ENCODE measurements at places on chromosomes 13 and 19.

GRCh38 chr13:72170571-72170970, 303.6 kb upstream of the DACH1 start:
- DNase-seq = no peak

- no peak for DNase-seq
Measured at GRCh38 chr19:2062389-2062729, 11.3 kb upstream of the MKNK2 start.

DNA sequence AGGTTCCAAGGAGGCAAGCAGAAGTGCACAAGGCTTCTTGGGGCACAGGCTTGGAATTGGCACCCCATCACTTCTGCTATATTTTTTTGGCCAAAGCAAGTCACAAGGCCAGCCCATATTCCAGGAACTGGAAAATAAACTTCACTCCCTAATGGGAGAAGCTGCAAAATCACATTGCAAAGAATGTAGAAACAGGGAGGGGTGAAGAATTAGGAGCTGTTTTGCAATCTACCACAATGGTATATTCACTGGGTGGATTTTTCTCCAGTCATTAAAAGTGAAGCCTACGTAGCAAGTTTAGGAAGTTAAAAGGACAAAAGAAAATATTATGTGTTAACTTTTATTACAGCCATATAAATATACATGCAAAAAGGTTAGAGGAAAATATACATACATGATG, 464.8 kb downstream of the COG6 start:
- DNase-seq = no peak

GRCh38 chr13:35211949-35212348, 264.5 kb downstream of the MAB21L1 start:
- DNase-seq = no peak

DNA sequence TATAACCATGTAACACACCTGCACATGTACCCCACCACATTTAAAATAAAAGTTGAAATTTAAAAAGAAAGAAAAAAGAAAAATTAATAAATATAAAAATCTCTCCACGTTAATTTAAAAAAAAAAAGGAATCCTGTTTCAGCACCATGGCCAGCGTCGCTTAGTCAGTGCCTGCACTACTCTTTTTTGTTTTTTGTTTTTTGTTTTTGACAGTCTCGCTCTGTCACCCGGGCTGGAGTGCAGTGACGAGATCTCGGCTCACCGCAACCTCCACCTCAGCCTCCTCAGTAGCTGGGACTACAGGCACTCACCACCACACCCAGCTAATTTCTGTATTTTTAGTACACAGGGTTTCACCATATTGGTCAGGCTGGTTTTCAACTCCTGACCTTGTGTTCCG, 835.9 kb downstream of the UQCRFS1 start:
- no peak for DNase-seq

GRCh38 chr19:56066152-56067023, 54.7 kb downstream of the ZNF787 start:
- peak; percentile 74 for DNase-seq

DNA sequence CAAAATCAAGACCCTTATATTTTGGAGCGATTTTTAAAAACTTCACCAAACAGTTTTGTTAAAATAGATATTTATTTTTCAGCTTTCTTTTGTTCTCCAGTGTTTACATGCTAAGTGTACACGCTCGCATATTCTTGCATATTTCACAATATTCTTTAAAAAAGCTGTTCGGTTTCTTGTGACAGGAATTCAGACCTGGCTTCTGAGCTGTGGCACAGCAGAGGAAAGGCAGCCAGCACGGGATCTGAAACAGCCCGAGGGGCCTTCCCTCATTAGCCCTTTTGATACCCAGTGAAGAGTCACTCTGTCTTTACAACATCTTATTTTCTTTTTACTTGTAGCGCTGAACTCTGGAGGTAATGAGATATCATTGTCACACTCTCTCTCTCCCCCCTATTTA, 234.0 kb downstream of the B3GLCT start:
- no peak for DNase-seq

GRCh38 chr13:68727798-68728197, 1379.8 kb upstream of the ATXN8OS start:
- DNase-seq = peak; percentile 23

DNA sequence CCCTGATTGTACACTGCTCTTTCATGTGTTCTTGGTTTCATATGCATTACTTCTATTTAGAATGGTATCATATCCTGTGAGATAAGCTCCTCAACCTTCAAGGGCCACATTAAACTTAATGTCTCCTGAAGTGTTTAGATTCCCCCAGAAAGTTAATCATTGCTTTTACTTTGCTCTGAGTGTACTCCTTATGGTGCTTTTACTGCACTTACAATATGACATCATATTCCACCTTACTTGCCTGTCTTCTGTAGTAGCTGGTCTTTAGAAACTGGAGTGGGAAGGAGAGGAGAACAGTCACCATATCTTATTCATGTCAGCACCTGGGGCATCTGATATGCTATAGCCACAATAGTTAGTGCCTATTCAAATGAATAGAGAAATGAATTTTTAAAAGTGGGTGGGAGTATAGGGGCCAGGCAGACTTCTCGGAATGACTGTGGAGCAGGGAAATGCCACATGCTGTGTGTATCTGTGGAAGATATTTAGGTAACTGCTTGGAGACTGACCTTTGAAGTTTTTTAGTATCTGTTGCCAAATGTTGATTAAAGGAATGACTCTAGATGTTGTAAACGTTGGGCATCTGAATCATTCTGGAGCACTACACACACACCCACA, 40.2 kb downstream of the SLAIN1 start:
- no peak for DNase-seq

DNA sequence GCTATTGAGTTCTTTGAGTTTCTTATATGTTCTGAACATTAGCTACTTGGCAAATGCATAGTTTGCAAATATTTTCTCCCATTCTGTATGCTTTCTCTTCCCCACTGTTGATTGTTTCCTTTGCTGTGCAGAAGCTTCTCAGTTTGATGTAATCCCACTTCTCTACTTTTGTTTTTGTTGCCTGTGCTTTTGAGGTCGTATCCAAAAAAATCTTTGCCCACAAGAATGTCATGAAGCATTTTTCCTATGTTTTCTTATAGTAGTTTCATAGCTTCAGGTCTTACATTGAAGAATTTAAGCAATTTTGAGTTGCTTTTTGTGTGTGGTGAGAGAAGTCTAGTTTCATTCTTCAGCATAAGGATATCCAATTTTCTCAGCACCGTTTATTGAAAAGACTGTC, 536.7 kb upstream of the ARGLU1 start:
- DNase-seq = no peak

GRCh38 chr13:28575200-28575599, 80.3 kb upstream of the FLT1 start:
- no peak for DNase-seq

- DNase-seq = no peak
Measured at GRCh38 chr19:30144242-30144758, 202.3 kb downstream of the URI1 start.

GRCh38 chr13:112881656-112882554, 87.1 kb upstream of the MCF2L start:
- DNase-seq = no peak

DNA sequence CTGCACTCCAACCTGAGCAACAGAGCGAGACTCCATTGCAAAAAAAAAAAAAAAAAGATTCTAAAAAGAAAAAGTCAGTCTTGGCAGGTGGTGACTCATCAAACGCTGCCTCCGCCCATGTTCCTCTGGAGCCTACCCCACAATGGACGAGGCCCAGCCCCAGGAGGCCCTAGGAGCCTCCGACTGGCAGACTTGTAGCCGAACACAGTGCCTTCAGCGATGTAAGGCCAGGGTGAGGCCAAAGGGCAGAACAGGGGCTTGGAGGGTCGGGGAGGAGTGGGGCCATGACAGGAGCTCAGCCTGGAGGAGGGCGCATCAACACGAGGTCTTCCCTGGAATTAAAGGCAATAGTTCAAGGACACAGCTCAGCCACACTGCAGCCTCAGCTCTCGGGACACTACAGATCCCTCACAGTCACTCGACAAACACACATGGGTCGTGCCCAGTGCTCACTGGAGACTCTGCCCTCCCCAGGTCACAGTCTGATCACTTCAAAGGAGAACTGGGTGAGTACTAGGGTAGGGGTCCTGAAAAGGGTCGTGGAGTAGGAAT, 5.1 kb downstream of the USE1 start:
- peak; percentile 82 for DNase-seq

- DNase-seq = no peak
Measured at GRCh38 chr13:102028206-102028605, 373.6 kb downstream of the FGF14 start.

- peak; percentile 31 for DNase-seq
Measured at GRCh38 chr19:7788178-7788932, 25.3 kb downstream of the CLEC4M start.

DNA sequence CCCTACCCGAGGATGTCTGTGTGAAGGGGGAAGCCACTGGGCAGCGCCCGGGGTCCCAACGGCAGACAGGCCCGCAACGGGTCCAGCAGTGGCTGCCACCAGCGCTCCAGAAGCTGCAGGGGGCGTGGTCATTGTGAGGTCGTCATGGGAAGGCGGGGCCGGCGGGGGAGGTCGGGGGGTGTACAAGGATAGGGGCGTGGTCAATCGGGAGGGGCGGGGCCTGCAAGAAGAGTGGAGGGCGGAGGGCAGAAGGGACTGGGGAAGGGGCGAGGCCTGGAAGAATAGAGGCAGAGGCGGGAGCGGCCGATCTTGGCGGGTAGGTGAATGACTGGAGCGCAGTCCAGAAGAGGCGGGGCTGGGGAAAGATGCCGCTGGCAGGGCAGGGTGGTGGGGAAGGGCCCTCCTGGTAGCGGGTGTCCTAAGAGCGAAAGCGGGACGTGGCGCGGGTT, 4.4 kb downstream of the FUZ start:
- DNase-seq = peak; percentile 96

- no peak for DNase-seq
Measured at GRCh38 chr19:29544656-29545360, 19.0 kb downstream of the VSTM2B start.
